Left ventricle myocardium superior (tissue), 1 donor: ENCODE measurements at places on chromosomes 3 and 15.
A peak's percentile ranks its signal among the peaks of the same experiment; 100 is the strongest.

- no peak for DNase-seq
Measured at GRCh38 chr3:9878700-9879099, 1.4 kb downstream of the CIDEC start.

GRCh38 chr15:93196135-93196670, 107.2 kb upstream of the RGMA start:
- no peak for DNase-seq

GRCh38 chr15:100735129-100736053, 133.0 kb downstream of the ASB7 start:
- DNase-seq: no peak

- DNase-seq: no peak
Measured at GRCh38 chr15:78991879-78992278, 47.0 kb upstream of the CTSH start.

- DNase-seq: no peak
Measured at GRCh38 chr15:82139823-82140268, 94.0 kb upstream of the MEX3B start.

DNA sequence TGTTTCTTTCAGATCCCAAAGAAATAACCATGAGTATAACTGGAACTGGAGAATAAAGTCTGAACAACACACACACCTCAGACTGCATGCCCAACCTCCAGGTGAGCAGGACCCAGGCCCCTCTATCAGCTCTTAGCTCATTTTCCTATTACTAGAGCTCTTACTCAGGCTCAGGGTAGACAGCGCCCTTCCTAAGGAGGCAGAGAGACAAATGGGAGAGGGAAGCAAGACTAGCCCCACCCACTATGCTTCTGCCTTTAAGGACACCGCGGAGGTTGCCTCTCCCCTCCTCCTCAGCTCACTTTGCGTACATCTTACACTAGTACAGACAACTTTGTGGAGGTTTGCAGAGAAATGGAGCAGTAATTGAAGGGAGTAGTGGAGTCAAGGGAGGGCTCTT, 44.0 kb upstream of the GLCE start:
- no peak for DNase-seq

DNA sequence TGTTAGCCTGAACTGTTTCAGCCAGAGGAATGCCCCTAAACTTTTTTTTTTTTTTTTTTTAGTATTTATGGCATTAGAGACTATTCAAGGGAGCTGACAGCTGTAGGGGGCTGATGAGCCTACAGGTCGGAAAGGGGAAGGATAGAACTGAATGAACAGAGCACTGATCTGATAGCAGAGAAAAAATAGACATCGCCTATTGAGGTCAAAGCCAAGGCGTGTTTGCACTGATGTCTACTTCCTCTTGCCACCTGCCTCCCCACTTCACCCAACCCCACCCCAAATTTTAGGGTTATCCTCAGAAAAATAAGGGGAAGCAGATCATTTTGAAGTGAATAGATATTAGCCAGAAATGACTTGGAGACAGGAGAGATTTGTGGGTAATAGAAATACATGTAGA, 3.0 kb upstream of the ZMAT3 start:
- no peak for DNase-seq

GRCh38 chr15:83200162-83200561, 7.5 kb downstream of the HDGFL3 start:
- no peak for DNase-seq

DNA sequence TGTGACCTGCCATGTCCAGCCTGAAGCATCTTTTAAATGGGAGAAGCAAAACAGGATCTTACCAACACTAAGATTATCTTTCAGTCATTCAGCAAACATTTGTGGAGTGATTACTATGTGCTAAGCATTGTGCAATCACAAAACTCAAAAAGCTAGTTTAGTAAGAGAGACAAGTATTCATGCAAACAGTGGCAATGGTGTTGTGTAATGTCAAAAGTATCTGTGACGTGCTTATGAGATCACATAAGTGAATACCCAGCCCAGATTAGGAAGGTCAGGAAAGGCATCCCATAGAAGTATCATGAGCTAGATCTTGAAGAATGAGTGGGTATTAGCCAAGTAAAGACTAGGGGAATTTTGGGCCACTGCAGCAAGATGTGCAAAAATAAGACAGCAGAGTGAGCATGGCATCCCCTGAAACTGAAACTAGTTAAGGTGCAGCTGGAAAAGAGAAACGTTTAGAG, 32.1 kb downstream of the SEC62 start:
- DNase-seq: no peak

DNA sequence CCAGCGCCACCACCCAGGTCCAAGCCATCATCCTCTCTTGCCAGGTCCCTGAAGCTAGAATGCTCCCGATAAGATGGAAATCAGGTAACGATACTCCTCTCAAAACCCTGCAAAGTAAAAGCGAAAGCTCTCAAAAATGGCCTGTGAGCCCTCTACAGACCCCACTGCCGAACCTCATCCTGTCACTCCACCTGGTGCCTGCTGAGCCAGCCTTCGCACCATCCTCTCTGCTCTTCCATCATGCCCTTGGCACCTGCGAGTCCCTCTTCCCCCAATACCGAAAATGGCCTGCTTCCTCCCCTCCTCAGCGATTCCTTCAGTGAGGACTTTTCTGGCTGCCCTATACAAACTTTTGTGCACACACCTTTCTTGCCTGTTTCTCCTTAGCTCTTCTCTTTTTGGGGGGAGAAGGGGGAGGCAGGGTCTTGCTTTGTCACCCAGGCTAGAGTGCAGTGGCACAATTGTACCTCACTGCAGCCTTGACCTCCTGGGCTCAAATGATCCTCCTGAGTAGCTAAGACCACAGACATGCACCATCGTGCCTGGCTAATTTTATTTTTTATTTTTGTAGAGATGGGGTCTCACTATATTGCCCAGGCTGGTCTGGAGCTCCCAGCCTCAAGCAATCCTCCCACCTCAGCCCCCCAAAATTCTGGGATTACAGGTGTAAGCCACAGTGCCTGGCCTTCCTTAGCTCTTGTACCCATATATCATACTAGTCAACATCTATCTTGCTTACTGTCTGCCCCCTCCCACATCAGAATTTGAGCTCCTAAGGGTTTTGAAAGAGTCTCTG, 3.0 kb downstream of the IDH2 start:
- no peak for DNase-seq

DNA sequence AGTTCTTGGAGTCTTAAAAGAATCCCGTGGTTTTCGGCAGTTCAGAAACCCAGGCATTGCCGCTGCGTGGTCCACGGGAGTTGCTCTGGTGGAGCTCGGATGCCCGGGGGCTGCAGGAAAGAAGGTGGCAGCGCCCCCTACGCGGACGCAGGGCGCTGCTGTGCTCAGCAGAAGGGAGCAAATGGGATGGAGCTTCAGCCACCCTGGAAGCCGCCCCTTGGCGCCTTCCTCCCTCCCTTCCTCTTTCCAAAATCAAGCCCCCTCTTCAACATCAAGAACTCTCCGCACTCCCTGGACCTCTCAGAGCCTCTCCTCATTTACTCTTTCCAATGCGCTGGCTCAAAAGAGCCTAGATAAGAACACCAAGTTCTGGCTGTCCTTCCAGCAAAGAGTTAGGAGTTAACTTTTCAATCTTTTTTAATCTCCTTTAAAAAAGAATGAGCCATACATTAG, 880 bp upstream of the CHRNA7 start:
- DNase-seq: peak; percentile 38

- DNase-seq: no peak
Measured at GRCh38 chr3:190053919-190054672, 66.6 kb downstream of the P3H2 start.

DNA sequence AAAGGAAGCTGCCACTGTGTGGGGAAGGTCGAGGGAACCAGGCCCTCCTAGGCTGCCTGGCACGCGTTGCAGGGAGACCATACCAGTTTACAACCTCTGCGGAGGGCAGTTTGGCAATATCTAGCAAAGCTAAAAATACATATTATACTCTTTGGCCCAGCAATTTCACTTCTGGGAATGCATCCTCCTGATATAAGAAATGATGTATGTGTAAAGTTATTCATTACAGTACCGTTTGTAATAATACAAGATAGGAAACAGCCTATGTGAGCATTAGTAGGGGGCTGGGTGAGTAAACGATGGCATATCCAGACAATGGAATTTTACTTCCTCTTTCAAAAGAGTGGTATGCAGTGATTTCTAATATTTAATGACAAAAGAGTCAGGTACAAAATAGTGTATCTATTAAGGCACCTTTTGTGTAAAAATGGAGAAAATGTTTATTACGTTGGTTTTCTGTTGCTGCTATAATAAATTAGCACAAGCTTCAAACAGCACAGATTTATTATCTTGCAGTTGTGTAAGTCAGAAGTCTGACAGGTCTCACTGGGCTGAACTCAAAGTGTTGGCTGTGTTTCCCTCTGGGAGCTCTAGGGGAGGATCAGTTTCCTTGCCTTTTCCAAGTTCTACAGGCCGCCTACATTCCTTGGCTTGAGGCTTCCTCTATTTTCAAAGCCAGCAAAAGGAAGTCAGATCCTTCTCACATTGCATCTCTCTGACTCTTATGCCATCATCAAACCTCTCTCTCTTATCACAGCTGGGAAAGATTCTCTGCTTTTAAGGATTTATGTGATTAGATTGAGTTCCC, 9.0 kb downstream of the APOD start:
- no peak for DNase-seq

DNA sequence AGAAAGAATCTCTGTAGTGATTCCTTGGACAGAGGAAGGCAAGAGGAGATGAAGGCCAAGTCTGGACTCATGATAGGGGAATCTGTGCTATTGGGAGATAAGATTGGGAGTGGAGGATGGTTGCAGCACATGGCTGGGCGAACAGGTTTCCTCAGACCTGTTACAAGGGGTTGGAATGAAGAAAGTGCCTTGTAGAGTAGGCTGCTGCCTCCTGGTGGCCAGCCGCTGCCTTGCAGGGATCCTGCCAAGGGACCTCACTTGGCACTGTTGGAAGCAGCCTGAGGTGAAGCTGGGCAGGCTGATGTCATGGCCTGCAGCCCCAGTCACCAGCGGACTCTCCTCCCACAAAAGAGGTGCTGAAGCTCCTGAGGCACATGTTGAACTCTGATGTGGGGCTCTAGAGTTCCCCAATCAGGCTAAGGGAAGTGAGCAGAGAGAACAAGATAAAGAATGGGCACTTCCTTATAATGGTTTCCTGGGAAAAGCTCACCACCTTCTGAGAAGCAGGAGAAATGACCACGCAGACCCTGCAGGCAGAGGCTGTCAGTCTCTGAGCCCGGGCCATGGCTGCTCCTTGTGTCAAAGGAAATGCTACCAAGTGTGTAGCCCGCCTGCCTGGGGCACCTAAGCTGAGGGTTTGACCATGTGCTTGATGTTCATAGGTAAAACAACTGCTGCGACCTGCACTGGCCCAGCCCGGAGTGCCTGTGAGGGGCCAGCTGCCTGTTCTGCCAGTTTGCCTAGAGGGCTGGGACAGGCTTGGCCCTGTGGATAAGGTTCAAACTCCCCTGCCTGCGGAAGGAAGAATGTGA, 1.6 kb upstream of the TEX264 start:
- DNase-seq: peak; percentile 92

DNA sequence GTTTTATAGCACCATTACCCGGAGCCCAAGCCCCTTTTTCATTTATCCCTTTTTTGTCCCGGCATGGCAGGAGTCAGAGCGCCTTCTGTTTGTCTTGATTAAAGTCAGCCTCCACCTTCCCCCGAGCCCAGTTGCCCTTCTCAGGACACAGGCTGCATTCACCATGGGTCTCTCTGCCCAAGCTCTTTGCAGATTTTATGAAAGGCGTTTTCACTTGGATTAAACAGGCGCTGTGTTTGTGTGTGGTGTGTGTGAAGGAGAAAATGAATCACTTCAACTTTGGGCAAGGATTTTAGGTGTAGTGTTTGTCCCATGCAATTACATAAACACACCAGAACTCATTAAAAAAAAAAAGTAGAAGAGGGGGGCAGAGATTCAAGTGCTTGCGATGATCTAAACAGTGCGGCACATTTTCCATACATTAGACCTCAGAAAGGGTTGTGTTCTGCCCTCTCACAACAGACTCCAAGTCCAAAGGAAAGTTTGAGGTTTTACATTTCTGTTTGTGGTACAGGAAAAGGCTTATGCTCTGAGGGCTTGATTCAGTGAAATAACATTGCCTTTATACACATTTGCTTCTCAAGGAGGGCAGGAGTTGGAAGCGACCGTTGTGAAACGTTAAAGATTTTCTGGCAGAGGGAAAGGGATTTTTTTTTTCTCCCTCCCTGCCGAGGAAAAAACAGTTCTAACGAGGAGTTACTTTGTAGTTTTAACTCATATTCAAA, 14.5 kb upstream of the IL16 start:
- no peak for DNase-seq

DNA sequence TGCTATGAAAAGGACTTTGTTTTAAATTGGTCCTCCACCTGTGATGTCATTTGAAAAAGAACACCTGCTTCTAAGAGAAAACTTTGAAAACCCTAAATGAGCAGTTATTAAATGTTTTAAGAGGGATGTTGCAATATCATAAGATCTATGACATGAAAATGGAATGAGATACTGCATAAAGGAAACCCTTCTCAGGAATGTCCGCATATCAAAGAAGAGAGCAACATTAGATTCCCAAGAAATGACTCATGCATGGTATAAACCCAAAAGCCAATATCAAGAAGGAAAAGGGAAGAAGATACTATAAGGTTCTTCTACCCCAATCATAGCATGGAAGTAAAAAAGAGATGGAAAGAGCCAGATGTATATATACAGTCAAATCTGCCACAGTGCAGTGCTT, 627.5 kb upstream of the LMCD1 start:
- DNase-seq: no peak

DNA sequence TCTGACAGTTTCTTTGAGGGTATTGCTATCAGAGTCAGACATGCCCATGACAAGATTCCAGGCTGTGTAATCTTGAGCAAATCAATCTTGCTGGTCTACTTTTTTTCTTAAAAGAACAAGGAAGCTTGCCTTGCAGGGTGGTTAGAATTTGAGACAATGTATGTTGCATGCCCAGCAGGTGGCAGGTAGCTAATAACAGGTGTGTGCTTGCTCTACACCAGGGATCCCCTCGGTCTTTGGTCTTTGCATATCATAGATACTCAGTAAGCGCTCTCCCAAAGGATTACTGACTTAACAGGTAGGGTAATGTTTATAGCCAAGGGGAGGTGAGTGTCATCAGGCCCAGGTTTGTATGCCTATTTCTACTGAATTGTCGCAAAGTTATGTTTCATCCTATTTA, 37.3 kb downstream of the CACNA1D start:
- DNase-seq: no peak

DNA sequence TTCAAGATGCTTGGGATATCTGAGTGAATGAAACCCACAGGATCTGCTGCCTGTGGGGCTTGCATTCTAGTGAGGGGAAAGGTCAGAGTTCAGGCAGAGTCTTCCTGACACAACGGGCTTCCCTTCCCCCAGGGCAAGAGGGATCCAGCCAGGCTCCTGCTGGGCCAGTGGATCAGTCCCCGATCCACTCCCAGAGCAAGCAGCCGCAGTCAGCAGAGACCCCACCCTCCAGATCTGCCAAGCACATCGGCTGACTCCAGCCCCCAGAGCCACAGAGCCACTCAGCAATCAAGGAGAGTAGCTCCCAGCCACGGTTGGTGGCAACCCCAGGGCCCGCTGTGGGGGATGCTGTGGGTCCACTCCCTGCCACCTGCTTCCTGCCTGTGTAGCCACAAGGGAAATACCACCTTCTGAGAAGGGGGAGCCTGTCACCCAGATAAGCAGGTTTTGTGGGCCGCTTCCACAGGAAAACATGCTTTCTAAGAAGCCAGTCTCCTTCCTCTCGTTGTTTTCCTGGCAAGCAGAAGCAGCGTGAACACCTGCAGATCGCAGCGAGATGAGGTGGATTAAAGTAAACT, 44.9 kb downstream of the CPN2 start:
- DNase-seq: no peak

- DNase-seq: no peak
Measured at GRCh38 chr15:69843276-69843899, 254.3 kb downstream of the TLE3 start.

- DNase-seq: peak; percentile 43
Measured at GRCh38 chr3:142962520-142963233, 797 bp downstream of the PAQR9 start.
